ENCODE measurements at places on chromosomes 6 and 20.
A peak's percentile ranks its signal among the peaks of the same experiment; 100 is the strongest.

DNA sequence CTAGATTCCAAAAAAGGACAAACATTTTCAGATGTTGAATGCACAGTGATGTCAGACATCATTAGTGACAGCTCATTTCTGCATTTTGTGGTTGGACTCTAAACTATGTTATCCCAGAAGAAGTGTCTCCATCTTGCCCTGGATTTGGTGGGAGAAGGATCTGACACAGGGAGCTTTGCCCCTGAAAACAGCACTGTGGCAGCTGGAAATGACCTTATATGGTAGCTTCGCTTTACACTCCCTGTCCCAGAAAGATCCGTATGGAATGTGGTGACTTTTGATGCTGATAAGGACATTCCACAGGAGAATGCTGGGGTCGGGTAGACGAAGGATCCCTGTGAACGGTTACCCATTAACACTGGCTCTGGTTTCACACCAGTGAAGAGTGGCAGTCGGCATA, 87.2 kb upstream of the EDN1 start:
- DNase-seq, result no peak

GRCh38 chr6:160581406-160581805, 82.7 kb downstream of the LPA start:
- no peak for DNase-seq

- DNase-seq, result no peak
Observed at GRCh38 chr20:4041748-4042411, 26.5 kb upstream of the RNF24 start.

DNA sequence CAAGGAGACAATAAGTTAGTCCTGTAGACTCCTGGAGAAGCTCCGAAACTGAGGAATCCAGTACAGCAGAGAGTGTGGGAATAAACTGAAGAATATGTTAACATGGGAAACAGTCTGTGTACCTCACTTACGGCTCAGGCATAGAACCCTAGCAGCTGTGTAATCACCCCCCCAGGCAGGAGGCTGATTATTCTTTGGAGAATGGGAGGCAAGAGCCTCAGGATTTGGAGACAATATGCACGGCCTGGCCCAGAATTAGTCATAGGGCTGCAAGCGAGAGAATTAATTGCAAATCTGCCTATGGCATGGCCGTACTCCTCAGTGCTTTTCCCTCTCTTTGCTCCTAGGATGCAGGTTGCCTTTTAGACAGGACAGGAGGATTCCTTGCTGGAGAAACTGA, 27.5 kb upstream of the FYN start:
- DNase-seq, result no peak

- no peak for DNase-seq
Observed at GRCh38 chr6:18214003-18214402, 50.3 kb downstream of the DEK start.

DNA sequence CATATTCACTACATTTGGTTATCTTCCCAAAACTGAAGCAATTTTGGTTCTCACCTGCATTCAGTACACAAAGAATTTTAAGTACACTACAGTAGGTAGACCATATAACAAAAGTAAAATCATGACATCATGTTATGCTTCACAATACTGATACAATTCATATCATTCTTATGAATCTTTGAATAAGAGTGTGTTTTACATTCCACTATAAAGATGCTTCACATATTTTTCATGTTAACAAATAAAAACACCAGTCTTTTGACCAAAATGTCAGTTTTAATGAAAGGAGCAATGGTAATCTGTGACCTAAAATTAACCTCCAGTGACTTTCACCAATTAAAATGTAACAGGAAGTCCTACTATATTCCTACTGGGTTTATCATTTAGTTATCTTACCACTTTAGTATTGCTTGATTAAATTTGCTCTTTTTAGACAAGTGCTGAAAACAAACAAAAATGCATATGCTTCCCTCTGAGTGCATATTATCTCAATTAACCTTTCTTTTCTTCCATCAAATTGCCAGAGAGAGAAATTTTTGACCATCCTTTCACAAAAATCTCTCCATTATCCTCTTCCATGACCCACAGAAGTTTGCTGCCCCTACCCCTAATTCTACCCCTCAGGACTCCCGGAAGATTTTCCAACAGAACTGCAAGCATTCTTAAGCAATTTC, 49.3 kb downstream of the PHIP start:
- DNase-seq, result no peak

DNA sequence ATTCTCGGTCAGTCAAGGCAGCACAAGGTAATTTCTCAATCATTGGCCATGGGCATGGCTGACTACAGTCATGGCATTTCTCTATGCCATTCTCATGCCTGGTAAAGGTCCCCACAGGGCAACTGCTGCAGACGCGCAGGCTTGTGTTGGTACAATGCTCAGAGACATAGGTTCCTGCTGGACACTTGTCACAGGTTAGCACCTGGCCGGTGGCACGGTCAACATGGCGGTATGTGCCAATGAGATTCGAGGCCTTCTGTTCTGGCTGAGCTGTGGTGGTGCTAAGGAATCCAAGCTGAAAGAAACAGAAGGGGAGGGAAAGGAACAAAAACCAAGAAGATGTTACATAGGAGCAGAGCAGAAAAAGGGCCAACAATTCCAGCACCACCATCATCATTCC, 23.4 kb downstream of the TNFRSF21 start:
- no peak for DNase-seq

GRCh38 chr20:1336699-1337367, 7.9 kb upstream of the SDCBP2 start:
- DNase-seq, result peak; percentile 37

- no peak for DNase-seq
Observed at GRCh38 chr20:63217706-63218105, 1.8 kb upstream of the YTHDF1 start.

DNA sequence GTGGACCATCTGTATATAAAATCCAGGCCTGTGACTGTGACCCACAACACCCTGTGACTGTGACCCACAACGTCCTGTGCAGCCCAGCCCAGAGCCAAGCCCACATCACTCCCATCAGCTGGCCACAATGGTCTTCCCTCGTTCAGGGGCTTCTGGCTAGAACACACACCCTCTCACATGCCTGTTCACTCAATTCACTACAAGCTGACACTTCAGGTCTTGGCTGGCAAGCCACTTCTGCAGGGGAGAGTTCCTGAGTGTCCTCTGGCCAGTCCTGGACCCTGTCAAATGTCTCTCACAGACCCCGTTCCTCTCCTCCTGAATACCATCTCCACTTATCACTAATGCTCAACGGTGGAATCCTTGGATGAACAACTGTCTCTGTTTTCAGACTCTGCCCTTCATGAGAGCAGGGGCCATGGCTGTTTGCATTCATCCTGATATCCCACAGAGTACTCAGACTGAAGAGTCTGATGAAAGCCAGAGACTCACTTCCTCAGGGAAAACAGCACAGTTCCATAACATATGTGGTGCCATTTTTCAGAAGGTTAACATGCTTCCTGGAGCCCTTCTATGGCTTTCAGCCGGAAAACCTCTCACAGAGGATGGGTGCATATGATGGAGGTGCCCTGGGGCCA, 56.0 kb downstream of the MYH7B start:
- DNase-seq, result no peak

Data from CD4-positive, alpha-beta T cell treated with Interleukin-17A for 4 hours (primary cell).